ENCODE measurements at places on chromosomes 3 and 15. TPM values are rescaled to one million over a fixed set of nuclear protein-coding genes. Genes with fewer than 3 reads are reported as not detected.

Gene ZNF774
- total RNA-seq, result 0.19 TPM

Gene TAGLN3
- not detected for total RNA-seq

Gene TM4SF1
- 21.5 TPM for total RNA-seq

Gene OXTR
- total RNA-seq, result 0.28 TPM

Gene FBXO40
- total RNA-seq, result 0.05 TPM

Gene GNB4
- total RNA-seq, result 19.9 TPM

Gene STRC
- not detected for total RNA-seq

Gene POMGNT2
- total RNA-seq, result 6.6 TPM

Gene AP3B2
- 0.33 TPM for total RNA-seq

Gene HRG
- 41.8 TPM for total RNA-seq

Gene ILDR1
- total RNA-seq, result 0.17 TPM

Gene BAHD1
- 7.0 TPM for total RNA-seq

Gene ATP13A5
- total RNA-seq, result not detected

Gene MRAS
- total RNA-seq, result 1.6 TPM

Gene C15orf61
- total RNA-seq, result 2.5 TPM

Gene CA12
- 0.08 TPM for total RNA-seq

Gene TRH
- total RNA-seq, result not detected

Gene UCN2
- not detected for total RNA-seq

Gene CLRN1
- total RNA-seq, result not detected

Gene CCDC39
- total RNA-seq, result under 0.01 TPM

Gene KBTBD12
- 0.08 TPM for total RNA-seq

Gene ST8SIA2
- not detected for total RNA-seq

Gene SLC2A2
- 506 TPM for total RNA-seq

All from liver (tissue), 10 donors.